ENCODE measurements at places on chromosomes 7 and 10.

GRCh38 chr10:35938160-35938559, 296.1 kb upstream of the FZD8 start:
- DNase-seq: no peak

DNA sequence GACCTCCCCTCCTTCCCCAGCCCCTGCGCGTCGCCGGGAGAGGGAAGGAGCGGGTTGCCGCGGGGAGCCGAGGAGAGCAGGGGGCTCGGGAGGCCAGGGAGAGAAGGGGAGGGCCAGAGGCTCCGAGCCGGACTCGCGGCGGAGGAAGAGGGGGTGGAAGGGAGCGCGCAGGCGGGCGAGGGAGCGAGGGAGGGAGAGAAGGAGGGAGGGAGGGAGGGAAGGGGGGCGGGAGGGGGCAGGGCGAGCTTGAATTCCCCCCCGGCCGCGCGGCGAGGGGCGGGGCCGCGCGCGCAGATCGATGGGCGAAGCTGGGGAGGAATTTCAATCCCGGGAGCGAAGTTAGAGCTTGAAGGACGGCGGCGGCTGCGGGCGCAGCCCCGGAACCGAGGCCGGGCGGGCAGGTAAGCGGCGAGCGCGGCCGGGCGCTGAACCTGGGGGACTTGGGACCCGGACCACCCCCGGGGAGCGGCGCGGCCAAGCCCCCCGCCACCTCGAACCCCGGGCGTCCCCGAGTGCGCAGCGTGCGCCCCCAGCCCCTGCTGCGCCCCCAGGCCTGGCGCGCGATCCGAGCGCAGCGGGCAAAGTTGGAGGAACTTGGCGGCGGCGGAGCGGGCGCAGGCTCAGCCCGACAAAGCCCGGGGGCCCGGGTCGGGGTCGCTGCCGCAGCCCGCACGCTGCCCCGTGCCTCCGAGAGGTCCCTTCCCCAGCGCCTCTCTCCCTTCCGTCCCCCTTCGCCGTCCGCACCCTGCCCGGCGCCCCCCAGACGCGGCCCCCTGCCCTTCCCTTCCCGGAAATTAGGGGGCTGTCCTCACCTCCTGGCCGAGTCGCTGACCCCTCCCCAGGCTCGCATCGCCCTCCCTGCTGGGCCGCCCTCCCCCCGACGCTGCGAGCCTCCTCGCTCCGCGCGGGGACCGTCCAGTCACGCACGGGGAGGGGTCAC, at the start of gene ELFN1:
ELFN1 (plus strand) TSS at position 324 of the 940 bp plus-strand sequence. CDS start 74,320 bp downstream, outside the sequence.
- DNase-seq: peak; percentile 53

DNA sequence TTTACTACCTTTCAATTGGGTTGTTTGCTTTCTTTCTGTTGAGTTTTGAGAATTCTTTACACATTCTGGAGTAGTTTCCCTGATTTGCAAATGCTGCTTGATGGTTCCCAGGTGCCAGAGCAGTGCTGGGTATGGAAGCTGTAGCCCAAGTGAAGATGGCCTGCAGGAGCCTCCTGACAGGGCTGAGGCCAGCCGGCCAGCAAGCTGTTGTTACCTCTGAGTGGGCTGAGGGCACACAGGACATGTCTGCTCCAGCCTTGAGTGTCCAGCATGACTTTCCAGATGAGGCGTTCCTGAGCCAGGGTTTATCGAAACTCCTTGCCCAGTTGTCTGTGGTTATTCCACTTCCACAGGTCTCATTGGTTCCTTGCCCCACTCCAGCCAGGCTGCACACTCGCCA, 164.6 kb upstream of the TNS3 start:
- no peak for DNase-seq

- no peak for DNase-seq
Observed at GRCh38 chr7:109318136-109318535, 748.5 kb downstream of the DNAJB9 start.

- DNase-seq: no peak
Observed at GRCh38 chr7:121337398-121337797, 8.6 kb downstream of the WNT16 start.

DNA sequence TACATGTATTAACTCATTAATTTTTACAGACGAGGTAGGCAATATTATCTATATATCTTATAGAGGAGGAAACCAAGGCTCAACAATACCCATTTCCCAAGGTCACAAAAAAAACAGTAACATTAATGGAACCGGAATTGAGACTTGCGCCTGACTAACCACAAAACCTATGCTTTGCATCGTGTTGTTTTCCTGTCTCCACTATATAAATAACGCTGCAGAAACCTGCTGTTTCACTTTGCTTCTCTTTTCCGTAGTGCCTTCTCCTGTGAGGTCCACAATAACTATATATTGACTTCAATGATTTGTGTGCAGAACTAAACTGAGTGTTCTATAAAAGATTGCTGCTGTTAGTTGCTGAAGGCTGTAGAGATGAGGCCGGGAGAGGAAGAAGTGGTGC, 97.7 kb upstream of the RPA3 start:
- DNase-seq: no peak

DNA sequence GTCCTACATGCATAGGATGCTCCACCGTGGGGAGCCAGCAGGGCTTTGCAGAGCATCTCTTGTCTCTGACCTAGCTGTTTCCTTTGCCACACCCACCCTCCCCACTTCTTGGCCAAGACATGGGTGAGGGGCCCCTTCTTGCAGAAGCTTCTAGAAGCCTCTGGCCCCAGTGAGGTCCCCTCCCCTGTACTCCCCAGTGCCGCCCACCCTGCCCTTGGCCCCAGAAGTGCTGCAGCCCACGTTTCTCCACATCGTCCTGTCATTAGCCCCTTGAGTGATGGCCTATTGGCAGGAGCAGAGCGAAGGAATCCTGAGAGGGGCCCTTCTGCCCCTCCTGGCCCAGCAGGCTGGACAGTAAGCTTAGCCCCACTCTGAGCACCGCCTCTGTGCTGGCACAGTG, 43.7 kb downstream of the ALOX5 start:
- no peak for DNase-seq

DNA sequence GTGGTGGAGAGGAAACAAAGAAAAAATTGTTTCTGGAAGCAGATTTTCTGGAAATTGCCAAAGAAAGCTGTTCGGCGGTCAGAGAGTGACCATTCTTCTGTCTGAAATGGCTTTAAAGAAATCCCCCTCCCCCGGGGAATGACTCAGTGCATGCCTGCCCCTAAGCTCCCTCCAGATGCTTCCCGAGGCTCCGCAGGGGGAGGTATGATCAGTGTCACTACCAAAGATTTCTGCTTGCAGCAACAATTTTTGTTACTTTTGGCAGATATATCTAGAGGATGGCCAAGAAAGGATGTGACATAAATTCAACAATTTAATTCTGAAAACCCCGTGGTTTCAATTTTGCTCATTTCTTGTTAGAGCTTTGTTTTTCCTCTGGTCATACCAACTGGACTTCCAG, 163.9 kb downstream of the JCAD start:
- no peak for DNase-seq

GRCh38 chr10:122855745-122856144, 10.1 kb upstream of the CUZD1 start:
- no peak for DNase-seq

- DNase-seq: no peak
Observed at GRCh38 chr7:142024547-142024946, 28.9 kb downstream of the MGAM start.

GRCh38 chr10:49351669-49352068, 44.2 kb downstream of the DRGX start:
- no peak for DNase-seq

DNA sequence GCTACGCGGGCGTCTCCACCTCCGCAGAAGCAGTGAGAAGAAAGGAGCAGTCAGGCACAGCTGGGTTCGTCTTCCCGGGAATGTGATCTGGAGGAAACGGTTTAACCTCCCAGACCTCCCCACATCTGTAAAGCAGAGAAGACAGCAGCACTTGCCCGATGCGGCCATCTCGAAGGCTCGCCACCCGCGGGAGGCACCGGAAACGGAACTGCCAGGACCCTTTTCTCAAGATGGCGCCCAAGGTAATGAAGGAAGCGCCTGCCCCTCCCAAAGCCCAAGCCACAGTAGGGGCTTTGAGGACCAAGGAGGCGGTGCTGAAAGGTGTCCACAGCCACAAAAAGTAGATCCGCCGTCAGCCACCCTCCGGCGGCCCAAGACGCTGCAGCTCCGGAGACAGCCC, 41.7 kb downstream of the ASB13 start:
- DNase-seq: no peak

GRCh38 chr7:1242256-1242605, 9.6 kb downstream of the UNCX start:
- no peak for DNase-seq

DNA sequence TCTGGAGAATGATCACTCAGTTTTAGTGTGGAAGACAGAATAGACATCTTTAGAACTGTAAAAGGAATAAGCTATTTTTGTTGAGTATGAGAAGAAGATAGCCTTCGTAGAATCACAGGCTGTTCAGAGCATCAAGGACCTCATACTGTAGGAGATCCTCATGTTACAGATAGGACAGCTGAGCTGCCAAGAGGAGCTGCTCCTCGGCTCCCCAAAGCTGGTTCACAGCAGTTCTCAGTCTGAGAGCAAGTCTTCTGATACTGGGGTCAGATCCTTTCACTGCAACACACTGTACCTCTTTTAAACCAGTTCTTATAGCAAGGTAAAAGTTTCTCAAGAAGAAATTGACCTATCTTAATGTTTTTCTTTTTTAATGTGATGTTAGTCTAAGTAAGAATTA, 17.1 kb downstream of the CCNY start:
- no peak for DNase-seq

GRCh38 chr10:69290993-69291392, 12.7 kb downstream of the HK1 start:
- DNase-seq: no peak

DNA sequence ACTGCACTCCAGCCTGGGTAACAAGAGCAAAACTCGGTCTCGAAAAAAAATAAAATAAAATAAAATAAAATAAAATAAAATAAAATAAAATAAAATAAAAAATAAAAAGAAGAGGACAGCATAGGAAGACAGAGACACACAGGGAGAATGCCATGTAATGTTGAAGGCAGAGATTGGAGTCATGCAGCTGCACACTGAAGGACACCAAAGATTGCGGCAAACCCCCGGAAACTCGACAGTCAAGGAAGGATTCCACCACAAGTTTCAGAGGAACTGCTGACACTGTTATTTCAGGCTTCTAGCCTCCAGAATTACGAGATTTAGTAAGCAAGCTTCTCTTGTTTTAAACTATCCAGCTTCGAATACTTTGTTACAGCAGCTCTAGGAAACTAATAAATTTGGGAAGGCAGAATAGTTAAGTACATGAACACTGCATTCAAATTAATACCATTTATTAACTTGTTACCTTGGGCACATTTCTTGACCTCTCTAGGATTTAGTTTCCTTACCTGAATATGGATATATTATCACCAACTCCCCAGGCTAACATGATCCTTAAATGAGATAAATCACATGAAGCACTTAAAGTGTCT, 9.5 kb downstream of the CPED1 start:
- DNase-seq: no peak

DNA sequence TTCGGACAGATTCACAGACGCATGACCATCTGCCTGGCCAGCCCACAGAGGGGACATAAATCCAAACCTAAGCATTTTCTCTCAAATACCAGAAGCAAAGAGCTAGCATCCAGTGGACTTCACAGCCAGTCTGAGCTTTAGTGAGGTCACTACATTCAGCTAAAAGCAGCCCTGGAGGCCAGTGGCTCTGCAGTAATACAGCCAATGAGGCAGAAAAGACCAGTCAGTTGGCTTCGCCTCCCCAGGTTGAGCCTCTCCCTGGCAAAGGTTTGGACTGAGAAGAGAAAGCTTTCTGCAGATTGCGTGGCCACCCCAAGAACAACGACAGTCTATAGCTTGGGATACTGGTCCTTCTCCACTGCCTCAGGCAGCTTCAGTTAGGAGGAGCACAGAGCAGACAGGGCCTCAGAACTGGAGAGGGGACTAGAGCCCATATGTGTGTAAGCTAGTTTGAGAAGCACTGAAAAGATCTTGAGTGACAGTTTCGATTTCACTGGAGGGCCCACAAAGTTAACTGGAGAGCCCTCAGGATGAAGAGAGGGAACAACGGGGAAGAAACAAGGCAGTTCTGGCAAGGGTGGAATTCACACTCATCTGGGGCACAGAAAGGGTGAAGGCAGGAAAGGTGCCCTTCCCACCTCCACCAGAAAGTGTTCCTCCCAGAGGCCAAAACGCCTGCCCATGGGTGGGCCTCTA, 3.8 kb downstream of the WDR91 start:
- no peak for DNase-seq

GRCh38 chr10:109202111-109202510, 721.2 kb downstream of the XPNPEP1 start:
- DNase-seq: no peak

DNA sequence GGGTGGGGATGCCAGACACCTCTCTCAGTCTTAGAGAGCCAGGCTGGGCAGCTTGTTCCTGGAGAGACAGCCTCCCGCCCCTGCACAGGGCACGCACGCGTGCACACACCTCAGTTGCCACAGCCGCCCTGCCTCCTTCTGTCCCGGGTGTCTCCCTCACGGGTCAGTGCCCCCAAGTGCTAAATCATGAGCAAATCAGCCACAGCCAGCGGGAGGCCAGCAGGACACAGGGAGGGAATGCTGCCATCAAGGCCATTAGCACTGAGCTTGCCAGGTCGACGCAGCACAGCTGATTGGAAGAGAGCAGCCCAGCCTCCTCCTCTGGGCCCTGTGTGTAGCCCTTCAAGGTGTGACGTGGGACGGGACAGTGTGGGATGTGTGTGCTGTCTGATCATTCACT, 130.4 kb downstream of the CDH23 start:
- no peak for DNase-seq

GRCh38 chr10:72719941-72720592, 28.1 kb downstream of the MCU start:
- DNase-seq: no peak

DNA sequence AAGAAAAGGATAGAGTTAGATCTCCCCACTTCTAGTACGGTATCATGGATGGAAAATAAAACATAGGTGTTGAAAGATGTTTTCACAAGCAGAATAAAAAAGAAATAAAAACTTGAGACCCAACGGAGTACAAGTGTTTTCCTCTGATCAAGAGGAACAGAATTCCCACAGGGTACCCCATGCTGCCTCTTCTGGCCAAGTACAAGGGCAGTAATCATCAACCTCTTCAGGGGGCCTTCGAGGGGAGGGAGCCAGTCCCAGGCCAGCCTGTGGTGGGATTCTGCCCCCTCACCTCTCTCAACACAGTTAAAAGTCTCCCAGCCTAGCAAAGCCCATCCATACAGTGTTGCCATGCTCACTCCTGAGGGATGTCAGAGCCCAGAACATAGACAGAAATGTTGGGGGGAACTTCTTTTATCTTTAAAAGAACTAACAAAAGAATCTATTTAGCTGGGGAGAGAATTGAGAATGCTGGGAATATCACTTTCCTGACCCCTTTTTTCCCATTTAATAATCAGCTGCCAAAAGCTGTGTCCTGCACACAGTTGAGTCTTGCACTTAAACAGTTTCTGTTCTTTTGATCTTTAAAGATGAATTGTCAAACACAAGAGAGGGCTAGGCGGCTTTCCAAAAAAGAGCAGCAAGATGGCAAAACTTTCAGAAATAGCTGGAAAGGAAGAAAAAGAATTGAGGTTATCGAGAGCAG, 101.7 kb downstream of the PTN start:
- no peak for DNase-seq

GRCh38 chr7:34155220-34155908, 250.0 kb downstream of the BMPER start:
- no peak for DNase-seq
